ENCODE measurements at places on chromosomes 1 and 21. TPM values are rescaled to one million over a fixed set of nuclear protein-coding genes. Genes with fewer than 3 reads are reported as not detected.

LY9 gene
- 1.9 TPM for total RNA-seq

RSPO1 gene
- total RNA-seq = 0.55 TPM

GRCh38 chr1:16716691-16717335 is 23.5 kb upstream of the RNU1-4 start:
- no peak for DNase-seq

- DNase-seq = no peak
Measured at GRCh38 chr1:58941471-58942289, 157.8 kb upstream of the JUN start.

DNA sequence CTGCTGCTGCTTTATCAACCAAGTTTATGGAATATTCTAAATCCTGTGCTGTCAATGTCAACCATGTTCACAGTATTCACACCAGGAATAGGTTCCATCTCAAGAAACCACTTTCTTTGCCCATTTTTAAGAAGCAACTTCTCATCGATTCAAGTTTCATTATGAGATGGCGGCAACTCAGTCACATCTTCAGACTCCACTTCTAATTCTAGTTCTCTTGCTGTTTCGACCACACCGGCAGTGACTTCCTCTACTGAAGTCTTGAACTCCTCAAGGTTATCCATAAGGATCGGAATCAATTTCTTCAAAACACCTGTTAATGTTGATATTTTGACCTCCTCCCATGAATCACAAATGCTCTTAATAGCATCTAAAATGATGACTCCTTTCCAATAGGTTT is 39.7 kb upstream of the IFNLR1 start:
- no peak for DNase-seq

DNA sequence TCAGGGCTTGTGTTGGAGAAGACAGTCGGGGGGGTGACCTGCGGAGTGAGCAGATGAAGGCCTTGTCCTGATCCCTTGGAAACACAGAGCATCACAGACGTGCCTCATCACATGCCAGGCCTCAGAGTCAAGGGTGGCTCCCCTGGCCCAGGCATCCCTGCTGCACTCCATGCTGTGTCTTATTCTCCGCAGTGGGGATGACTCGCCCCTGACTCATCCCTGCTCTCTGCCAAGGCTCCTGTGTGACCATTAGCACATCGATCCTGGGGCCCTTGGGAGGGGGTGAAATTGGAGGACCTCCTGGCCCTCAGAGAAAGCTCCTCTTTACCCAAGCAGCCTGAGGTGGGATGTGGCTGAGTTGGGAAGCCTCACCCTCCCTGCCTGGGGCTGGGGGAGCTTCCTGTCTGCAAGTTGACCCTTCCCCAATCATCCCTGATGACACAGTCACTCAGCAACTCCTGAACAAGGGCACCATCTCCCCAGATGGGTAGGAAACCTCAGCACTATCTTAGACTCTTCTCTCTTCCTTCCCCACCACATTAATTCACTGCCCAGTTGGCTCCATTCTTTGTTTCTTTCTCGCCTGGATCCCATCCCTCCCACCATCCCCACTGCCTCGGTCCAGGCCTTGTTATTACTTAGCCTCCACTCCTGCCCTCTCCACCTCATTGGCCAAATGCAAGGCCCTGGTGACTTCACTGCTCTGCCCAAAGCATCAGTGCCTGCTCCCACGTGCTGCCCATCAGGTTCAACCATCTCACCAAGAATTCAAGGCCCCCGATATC is 74.6 kb downstream of the CAMK2N1 start:
- DNase-seq = no peak

DNA sequence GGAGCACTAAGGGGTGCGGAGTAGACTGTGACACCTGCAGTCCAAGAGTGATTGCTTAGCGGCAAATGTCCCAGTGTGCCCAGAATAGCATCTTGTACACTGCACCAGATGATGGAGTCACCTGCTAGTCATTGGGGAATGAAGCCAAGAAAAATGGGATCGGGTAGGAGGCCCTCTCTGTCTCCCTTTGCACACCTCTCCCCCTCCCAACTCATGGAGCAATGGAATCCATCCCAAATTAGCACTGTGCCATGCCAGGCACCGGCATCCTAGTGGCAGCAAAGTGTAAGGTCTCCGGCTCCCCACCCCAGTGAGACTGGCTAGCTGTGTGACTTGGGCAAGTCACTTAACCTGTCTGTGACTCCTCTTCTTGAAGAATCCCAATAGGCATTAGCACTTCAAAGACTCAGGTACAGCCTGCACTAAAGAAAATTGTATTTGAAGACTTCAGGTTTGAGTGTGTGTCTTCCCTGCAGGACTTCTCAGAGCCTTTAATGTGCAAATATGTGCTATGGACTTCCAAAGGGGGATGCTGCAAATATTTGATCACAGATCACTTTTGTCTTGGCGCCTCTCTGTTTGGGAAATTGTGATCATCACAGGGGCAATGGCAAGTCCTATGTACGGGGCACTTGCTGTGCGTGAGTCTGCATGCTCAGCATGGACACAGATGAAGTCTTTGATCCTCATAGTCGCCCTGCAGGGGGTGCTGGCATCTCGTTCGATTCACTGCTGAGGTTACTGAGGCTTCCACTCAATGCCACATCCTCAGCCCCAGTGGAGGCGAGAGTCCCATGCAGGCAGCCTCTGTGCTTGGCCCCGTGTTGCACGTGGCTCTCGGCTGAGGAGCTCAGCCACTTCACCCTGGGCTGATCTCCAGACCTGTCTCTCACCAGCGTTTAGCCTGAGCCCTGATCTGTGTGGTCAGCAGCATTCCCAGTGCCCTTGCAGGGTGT is 272.9 kb upstream of the C1orf174 start:
- no peak for DNase-seq

- DNase-seq = no peak
Measured at GRCh38 chr21:39904457-39904856, 37.2 kb downstream of the PCP4 start.

DNA sequence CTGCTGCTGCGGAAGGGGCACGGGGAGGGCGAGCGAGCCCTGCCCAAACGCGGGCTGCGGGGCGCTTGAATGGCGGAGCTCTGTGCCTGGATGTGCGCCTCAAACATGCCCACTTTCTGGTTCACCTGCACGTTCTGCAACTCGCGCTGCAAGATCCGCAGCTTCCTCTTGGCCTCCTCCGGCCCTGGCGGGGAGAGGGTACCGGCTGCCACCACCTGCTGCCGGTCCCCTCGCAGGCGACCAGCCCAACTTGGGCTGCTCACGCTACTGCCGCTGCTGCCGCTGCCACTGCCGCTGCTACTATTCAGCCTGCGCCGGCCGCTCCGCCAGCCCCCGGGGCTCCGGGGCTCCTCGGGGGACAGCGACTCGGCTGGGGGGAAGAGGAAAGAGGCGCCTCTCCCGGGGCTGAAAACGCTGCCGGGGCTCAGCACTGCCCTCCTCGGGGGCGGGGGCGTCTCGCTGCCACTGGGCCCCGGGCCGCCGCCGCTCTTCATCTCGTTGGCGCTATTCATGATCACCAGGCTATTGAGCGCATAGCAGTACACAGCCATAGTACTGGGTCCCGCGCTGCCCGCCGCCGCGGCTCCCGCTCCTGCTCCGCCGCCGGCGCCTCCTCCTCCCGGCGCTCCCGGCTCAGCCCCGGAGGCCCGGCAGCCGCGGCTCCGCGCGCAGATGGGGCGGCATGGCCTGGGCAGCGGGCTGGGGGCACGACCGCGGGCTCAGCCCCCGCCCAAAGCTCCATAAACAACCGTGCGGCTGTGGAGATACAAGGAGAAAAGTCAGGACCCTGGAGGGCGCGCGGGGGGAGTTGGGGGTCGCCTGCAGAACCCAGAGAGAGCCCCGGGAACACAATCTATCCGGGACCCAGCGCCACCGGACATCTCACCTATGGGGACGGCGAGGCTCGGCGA is 1.9 kb downstream of the ITPKB start:
- peak; percentile 39 for DNase-seq

Data from transverse colon (tissue), 4 donors.